ENCODE measurements at places on chromosomes 2 and 18.

DNA sequence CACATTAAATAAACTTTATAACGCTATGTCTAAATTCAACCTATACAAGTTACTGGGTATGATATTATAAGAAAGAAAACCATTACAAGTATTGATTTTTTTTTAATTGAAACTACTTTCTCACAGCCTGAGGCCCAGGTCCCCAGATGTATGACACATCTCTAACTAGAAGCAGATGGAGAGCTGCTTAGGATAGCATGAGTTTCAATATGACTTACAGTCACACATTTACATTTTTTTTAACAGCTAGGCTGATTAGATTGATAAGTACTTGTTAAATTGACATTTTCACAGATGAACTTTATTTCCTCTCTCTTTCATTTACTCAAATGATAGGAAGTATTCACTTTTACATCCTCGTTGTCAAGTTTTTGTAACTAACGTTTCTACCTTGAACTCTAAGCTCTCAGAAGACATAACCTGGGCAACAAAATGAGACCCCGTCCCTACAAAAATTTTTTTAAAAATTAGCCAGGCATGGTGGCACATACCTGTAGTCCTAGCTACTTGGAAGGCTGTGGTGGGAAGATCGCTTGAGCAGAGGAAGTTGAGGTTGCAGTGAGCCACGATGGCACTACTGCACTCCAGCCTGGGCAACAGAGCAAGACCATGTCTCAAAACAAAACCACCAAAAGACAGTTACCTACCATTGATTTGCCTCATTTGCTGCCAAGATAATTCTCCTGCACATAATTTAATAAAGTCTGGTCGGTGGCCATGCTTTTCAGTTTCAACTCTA, 52.4 kb downstream of the STK39 start:
- DNase-seq, result no peak

DNA sequence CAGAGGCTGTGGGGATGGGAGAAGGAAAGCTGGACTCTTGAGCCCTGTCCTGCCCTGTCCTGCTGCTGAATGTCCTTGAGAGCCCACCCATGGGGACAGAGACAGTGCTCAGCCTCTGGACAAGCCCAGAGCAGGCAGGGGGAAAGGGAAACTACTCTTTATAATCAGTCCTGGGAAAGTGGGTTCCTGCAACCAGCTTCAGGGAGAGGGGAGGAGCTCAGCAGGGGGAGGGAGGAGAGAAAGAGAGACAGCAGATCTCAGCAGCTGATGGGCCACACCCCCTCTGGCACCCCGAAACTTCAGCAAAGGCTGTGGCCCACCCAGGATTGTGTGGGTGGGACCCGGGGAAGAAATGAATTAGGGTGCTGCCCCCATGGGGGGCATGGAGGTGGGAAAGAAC, 11.6 kb downstream of the ECEL1 start:
- no peak for DNase-seq

GRCh38 chr2:118580651-118581050, 266.8 kb downstream of the EN1 start:
- no peak for DNase-seq

DNA sequence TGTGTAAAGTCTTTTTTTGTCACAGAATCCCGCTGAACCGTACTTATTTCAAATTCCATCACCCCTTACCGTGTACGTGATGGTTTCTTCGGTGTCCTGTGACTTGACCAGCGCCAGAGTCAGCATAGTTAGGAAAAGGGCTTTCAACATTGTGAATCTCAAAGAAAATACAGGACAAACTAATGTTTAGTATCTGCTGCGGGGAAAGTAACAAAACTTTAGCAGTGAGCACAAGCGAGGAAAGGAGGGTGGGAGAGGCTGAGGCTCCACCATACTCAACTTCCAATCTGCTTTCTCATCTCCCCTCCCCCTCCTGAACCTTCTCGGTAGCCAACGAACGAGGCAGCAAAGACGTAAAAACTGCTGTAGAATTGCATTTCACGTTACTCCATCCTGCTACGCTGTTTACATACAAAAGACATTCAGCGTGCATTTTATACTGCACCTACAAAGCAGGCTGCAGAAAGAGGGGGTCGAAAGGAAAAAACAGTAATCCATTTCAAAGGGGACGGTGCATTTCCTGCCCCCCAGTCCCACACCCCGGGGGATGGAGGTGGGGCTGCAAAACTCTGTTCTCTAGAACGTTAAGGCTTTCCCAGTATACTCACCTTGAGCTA, 1.2 kb downstream of the EFEMP1 start:
- DNase-seq, result no peak

DNA sequence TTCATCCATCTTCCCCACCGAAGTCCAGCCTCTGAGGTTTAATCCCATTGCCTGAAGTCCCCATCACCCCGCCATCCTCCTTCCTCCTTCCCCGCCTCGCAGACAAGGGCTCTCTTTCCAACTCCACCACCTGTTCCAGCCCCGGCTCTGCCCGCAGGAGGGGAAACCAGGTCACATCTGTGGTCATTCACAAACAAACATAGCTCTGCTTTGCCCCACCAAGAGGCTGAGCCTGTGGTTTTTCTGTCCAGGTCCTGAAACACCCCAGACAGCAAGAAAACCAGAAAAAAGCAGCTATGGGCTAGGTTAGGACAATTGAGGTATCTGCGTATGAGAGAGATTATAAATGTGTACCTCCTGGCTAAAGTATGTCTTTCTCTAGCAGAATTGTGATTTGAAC, 144.7 kb downstream of the GLI2 start:
- no peak for DNase-seq
